Sigmoid colon (tissue), 7 donors: ENCODE measurements at places on chromosomes 2 and 18.
A peak's percentile ranks its signal among the peaks of the same experiment; 100 is the strongest.

GRCh38 chr2:16071039-16071864 lies 130.9 kb downstream of the MYCN start:
- DNase-seq: no peak

- no peak for DNase-seq
Observed at GRCh38 chr2:169748319-169748718, 14.7 kb downstream of the KLHL23 start.

GRCh38 chr2:28702415-28702861 lies 49.2 kb upstream of the PPP1CB start:
- DNase-seq: peak; percentile 83

GRCh38 chr2:21740484-21740883 lies 616.7 kb downstream of the TDRD15 start:
- DNase-seq: no peak

DNA sequence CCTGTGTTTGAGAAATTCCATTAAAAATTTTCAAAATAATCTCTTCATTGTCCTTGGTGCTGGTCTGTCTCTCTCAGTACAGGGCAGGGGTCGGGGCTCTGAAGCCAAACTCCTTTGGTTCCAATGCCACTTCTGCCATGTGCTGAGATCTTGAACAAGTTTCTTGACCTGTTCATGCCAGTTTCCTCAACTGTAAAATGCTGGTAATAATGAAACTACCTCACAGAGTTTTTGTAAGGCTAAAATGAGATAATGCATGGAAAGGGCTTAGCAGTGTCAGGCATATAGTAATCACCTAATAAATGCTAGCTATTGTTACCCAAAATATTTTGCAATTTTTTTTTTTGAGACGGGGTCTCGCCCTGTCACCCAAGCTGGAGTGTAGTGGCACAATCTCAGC lies 16.9 kb upstream of the MREG start:
- DNase-seq: no peak

DNA sequence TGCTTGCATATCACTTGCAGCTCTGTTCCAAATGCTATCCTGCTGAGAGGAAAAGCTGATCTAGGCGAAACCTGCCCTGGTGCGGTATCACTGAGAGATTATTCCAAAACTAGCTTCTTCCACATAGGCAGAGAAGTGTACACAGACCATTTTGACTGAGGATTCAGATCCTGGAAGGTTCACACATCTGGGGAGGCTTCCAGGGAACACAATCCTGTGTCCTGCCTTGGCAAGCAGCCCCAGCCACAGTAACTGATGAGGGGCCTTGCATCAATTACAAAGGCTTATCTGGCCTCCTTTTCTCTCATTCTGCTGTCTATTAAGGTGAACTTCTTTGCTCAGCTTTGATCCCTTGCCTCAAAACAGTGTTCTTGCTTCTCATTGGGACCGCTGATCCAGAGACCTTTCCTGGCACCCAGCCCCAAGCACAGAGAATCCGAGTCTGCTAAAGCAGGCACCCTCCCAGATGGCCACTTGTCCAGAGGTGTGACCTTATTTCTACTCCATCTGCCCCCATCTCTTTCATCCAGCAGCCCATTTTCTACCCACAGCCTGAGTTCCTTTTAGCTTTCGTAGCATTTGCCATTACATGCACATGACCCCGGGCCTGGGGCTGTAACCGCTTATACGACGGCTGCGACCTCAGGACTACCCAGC lies 52.3 kb upstream of the ZFP36L2 start:
- peak; percentile 61 for DNase-seq

GRCh38 chr2:42865884-42866881 lies 73.8 kb upstream of the HAAO start:
- peak; percentile 82 for DNase-seq

GRCh38 chr18:64175432-64175831 lies 26.5 kb upstream of the LINC00305 start:
- DNase-seq: no peak

- no peak for DNase-seq
Observed at GRCh38 chr18:22387364-22387763, 30.4 kb downstream of the CTAGE1 start.

- DNase-seq: no peak
Observed at GRCh38 chr2:38690499-38691420, 24.8 kb downstream of the GALM start.

DNA sequence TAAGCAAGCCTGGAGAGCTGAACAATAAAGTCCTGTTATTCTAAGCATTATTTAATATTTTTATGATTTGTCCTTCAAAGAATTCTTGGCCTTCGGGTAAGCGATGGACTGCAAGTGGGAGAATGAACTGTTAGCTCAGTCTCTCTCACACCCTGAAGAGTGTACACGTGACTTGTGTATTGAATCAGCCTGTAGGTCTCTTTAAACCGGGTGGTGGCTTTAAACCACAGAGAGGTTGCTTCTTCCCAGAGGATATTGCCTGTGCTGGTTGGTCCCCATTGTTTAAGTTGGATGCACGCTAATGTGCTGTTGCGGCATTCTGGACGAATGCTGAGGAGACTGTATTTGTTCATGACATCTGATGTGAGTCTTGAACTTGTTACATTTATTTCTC lies 183.3 kb downstream of the LTBP1 start:
- no peak for DNase-seq

DNA sequence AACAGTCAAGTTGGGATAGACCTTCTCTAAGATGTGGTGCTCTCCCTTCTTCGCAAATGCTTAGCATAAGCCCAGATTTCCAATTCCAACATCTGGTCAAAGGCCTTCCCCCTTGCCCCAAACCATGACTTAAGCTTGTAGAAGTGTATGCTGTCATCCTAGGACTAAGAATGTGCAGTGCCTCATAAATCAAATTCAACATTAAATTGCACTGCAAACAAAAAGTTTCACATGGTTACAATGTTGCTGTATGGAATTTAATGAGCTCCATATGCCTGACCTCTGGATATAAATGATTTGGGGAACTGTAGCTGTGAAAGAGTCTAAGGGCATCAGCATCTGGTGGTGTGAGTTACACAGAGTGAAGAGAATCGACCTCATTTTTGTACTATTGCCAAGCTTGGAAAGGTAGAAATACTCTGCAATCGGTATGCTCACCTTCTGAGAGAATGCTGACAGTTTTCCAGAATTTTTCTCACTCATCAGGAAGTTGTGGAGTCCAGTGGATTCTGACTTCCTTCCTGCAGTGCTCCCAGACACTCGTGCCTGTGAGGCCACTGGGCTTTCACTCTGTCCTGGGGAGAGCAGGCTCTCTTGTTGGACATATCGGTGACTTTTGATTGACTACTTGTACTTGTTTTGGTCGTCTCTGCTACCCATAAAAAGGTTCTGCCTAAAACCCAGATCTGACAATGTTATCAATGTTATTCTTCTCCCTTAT lies 40.6 kb downstream of the FASTKD2 start:
- no peak for DNase-seq

GRCh38 chr18:39959839-39960238 lies 1995.2 kb upstream of the PIK3C3 start:
- no peak for DNase-seq

DNA sequence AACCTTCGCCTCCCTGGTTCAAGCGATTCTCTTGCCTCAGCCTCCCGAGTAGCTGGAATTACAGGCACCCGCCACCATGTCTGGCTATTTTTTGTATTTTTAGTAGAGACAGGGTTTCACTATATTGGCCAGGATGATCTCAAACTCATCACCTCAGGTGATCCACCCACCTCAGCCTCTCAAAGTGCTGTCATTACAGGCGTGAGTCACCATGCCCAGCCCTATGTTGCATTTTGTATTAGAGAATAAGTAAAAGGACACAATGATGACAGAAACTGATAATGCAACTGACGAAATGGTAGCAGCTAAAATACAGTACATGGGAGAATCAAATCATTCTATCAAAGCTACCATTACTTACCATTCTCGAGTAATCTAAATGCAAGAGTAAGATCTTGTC lies 276.7 kb downstream of the DSEL start:
- DNase-seq: no peak

DNA sequence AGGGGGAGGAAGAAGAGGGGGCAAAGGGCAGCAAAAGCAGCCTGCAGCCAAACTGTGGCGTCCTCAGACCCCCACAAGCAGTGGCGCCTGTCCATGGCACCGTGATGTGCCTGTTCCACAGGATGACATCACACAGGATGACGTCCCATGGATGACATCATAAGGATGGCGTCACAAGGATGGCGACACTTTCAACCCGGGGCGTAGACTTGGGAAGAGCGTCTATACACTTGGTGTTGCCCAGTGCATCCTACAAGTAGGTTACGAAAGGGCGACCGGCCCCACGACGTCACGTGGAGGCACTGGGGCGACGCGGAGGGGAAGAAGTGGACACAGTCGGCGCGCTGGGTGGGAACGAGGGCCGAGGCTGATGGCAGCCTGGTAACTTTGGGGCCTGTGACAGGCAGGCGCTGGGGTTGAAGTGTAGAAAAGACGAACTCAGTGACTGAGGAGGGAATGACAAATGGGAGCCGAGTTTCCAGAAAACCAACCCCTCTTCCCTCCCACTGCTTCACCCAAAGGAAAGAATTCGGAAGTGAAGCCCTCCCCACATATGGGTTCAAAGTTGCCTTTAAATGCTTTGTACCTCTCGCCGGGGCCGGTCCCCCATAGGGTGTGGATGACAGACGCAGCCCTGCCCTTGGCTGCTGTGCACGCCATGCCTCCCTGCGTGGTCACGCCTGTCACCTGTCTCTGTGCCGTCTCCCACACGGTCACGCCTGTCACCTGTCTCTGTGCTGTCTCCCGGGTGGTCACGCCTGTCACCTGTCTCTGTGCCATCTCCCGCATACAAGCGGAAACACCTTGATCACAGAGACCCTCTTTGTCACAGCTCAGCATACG lies 13.4 kb upstream of the KCNG2 start:
- DNase-seq: peak; percentile 39

- DNase-seq: no peak
Observed at GRCh38 chr18:68984342-68984741, 186.5 kb downstream of the CCDC102B start.

DNA sequence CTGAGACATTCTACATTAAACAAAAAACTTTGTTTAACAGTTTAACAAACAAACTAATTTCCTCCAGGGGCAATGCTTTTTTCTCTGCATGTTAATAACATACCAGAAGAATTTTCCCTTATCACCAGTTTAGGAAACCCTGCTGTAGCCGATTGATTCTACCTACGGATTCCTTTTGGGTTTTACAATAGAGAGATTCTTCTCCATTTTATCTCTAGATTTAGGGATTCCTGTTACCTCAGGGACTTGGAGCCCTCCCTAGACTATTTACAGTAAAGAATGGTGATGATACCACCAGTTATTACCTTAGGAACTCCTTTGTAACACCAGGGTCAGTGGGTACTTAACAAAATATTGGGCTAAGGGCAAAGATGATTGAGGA lies 5.3 kb upstream of the ERICH2 start:
- DNase-seq: no peak

DNA sequence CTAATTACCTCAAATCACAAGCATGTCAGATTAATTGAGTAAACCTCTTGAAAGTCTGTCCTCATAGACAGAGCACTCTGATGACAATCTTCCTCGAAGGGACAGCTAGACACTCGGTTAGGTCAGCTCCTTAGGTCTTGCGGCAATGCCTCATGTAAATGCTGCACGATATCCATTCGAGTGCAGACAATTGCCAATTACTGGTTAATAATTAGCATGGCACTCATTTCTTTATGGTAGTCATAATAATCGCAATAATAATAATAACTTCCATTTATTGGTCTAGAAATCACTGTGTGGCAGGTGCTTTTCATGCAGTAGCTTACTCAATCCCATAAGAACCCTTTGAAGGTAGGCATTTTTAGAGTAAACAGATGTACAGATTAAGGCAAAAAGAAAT lies 44.7 kb upstream of the DSC1 start:
- DNase-seq: no peak

GRCh38 chr2:238032755-238033337 lies 28.0 kb upstream of the SCLY start:
- DNase-seq: no peak

DNA sequence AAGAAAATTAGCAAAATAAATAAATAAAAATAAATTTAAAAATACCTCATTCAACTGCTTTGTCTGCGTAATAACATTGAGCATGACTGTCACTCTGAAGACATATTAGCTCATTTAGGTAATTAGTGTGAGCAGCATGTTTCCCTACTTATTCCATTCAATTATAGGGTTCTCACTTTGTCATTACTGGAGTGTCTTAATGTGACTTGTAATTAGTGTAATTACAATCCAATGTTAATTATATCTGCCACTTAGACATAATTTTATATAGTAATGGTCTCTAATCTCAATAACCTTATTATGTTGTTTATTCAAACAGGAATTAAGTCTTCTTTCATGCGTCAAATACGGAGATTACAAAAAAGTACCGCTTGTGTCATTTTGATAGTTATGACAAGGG lies 893.9 kb upstream of the ACVR2A start:
- no peak for DNase-seq

- no peak for DNase-seq
Observed at GRCh38 chr18:75491361-75491760, 63.9 kb upstream of the SMIM21 start.

DNA sequence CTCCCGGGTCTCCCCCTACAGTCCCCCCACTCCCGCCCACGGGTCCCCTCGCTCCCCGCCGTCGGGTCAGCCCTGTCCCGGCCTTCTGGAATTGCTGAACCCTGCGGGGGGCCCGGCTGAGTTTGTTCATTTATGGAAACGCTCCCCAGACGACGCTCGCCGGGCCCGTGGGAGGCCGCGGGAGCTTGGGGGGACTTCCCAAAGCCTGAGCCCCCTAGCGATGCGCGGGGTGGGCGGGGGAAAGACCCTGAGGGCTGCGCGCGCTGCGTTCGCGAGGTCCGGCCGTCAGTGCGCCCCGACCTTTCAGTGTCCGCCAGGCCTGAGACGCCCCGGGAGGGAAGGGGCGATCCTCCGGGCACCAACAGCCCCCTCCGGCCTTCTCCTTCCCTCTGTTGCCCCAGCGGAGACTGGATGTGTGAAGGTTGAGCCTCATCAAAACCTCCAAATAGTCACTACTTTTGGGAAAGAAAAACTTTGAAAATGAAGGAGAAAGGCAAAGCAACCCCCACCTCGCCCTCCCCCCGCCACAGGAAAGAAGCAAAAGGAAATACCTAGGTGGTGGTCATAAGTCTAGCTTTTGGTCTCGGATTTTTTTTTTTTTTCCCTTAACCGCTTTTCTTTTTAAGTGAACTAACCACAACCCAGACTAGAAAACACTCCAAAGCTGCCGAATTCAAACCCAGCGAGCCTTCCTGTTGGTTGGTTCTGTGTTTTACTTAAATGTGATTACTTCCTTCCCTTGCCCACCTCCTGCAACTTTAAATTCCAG lies 509 bp upstream of the CYS1 start:
- DNase-seq: peak; percentile 74

DNA sequence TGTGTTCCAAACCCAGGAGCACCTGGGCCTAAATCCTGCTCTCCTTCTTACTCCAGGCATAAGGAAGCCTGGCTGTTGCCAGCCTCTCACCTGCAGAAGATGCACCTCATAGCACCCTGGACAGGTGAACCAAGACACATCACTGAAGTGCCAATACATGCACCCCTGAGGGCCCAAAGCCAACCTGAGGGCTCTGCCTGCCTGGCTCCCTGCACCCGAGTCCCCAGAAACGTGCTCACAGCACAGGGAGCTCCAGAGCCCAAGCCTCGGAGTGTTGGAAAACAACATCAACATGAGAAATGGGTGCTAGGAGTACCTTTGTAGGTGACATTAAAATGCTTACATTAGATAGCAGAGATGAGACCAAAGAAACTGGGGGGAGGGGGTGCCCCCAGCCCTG lies 96.3 kb upstream of the RAB6C start:
- no peak for DNase-seq

- no peak for DNase-seq
Observed at GRCh38 chr2:29063646-29064345, 10.5 kb downstream of the PCARE start.

GRCh38 chr2:206379886-206380285 lies 63.4 kb upstream of the ADAM23 start:
- no peak for DNase-seq
